ENCODE measurements at places on chromosomes 1 and 21.
A peak's percentile ranks its signal among the peaks of the same experiment; 100 is the strongest.

DNA sequence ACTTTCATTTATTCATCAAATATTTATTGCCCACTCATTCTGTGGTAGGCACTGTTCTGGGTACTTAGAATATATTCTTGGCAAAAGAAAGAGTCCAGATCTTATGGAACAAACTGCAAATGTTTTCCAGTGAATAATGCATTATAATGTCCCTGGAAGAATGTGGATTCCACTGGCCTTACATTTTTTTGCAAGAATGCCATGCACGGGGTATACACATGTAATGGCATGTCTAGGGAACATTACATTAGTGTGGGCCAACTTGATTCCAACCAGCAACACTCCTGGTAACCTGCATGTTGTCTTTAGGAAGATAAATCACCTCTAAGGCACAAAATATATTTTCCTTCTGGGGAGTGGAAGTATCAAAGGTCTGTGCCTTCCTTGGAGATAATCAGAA is 33.0 kb upstream of the IFI44L start:
- no peak for DNase-seq

GRCh38 chr1:207797229-207797973 is 45.5 kb downstream of the CD46 start:
- peak; percentile 50 for DNase-seq

DNA sequence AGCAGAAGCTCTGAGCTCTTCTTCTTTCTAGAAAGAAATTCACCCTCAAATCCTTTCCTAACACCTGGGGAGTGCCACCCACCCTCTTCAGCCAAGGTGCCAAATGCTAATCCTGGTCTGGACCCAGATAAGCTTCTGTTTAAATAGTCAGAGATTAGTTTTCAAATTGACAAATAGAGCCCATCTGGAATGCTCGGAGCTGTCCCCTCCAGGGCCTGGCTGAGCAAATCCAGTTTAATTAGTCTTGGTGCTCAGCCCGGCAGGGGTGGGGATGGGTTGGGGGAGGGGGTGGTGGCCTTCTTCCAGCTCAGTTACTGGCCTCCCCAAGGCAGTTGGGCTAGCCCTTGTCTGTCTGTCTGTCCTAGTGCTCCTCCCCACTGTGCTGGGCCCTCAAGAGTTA is 269.5 kb downstream of the GRIK3 start:
- DNase-seq = no peak

GRCh38 chr1:11046625-11047365 is at the start of gene MASP2:
TSS of gene MASP2 (minus strand) at chr1:11047239. CDS start at chr1:11047207, 32 bp downstream.
- no peak for DNase-seq

GRCh38 chr1:7375781-7376660 is 395.1 kb upstream of the VAMP3 start:
- DNase-seq = no peak

DNA sequence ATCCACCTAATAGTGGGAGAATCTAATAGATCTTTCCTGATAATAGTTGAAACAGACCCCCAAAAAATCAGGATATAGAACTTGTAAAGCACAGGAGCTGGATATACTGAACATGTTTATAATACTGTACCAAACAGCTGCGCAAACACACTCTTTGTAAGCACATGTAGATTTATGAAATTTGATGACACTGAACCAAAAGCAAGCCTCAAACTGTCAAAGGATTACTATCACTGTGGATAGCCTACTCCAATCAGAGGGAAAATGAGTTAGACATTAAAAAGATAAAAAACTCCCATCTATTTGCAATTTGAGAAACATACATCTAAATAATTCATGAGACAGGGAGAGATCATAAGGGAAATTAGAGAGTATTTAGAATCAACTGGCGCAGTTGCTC is 26.1 kb downstream of the RCAN3 start:
- no peak for DNase-seq

GRCh38 chr1:172449585-172450523 is 6.0 kb upstream of the PIGC start:
- DNase-seq = peak; percentile 31

DNA sequence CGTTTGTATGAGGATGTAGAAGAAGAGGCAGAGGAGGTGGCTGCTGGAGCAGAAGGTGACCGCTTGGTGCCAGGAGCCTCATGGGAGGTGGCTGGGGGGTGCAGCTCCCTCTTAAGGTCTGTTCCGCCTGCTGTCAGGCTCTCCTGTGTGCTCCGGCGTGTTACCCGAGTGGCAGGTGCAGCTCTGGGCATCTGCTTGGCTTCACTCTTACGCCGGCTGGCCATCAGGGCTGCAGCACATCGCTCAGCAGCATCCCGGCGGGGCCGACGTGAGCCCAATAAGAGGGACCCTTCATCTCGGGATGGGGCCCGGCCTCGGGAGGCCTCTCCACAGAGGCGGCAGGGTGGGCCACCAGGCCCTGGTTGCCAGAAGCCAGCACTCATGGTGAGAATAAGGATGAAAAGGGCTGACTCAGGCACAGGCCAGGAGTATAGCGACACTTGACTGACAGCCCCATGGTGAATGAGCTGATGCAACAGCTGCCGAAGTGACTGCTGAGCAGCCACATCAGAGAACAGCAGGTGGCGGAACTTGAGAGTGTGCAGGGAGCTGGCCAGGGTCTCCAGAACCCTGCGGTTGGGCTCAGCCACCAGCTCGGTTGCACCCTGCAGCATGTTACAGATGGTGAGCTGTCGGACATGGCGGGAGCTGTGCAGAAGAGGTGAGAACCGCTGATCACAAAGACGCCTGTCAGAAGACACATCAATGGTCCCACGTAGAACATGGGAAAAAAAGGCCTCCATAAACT is 17.5 kb downstream of the LRRC41 start:
- no peak for DNase-seq

GRCh38 chr21:44005071-44005470 is 7.0 kb upstream of the TRAPPC10 start:
- DNase-seq = no peak

GRCh38 chr1:151340870-151341754 is 5.9 kb downstream of the RFX5 start:
- DNase-seq = peak; percentile 17

- DNase-seq = no peak
Measured at GRCh38 chr1:243554686-243555085, 295.4 kb downstream of the AKT3 start.

- no peak for DNase-seq
Measured at GRCh38 chr1:11845641-11846335, 1.8 kb downstream of the NPPA start.

- DNase-seq = no peak
Measured at GRCh38 chr1:61221642-61222041, 139.3 kb downstream of the NFIA start.

DNA sequence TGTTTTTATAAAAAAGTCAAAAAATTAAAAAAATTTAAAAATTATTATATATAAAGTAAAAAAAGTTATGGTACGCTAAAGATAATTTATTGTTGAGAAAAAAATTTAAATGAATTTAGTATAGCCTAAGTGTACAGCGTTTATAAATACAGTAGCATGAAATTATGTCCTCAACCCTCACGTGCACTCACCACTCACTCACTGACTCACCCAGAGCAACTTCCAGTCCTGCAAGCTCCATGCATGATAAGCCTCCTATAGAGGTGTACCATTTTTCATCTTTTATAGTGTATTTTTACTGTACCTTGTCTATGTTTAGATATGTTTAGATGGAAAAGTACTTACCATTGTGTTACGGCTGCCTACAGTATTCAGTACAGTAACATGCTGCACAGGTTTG is 5.1 kb downstream of the DISC1 start:
- no peak for DNase-seq
